ENCODE measurements at places on chromosomes 7 and 10. TPM values are rescaled to one million over a fixed set of nuclear protein-coding genes. Genes with fewer than 3 reads are reported as not detected.

GRCh38 chr7:30795161-30795948, 24.1 kb downstream of the MINDY4 start:
- DNase-seq: no peak

GRCh38 chr10:133378251-133379096, 588 bp upstream of the PAOX start:
- peak; percentile 66 for DNase-seq

DNA sequence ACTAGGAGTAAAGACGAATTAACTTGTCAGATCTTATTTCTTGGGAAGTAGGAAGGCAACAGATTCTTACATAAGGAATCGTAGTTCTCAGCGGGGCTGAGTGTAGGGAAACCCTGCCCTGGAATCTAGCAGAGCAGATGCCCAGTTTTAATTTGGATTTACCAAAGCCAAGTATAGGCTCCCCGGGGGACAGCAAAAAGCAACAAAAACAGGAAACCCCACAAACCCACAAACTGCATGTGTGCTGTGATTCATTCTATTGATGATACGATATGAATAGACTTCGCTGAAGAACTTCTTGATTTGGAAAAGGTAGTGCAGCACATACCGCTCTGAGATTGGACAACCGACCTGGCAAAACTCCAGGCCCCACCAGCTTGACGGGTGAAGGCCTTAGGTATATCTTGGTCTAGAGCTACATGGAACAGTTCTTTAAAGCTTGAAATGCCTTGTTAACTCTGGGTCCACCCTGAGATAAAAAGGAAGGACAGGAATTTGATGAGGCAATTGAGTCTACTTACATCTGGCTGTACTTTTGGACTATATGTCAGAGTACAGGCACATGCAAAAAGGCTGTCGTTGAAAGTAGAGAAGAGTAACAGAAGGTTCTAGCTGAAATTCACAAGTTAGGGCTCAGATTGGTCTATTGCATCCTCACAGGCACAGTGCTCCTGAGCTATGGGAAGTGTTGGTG, 49.1 kb downstream of the STRA8 start:
- DNase-seq: no peak

ARID5B gene
- 1.1 TPM for total RNA-seq

GRCh38 chr10:30459283-30459682, 25.3 kb downstream of the MAP3K8 start:
- no peak for DNase-seq

TMEM184A gene
- total RNA-seq: 20.7 TPM

GRCh38 chr7:18577096-18577771, 81.7 kb downstream of the HDAC9 start:
- DNase-seq: no peak

DNA sequence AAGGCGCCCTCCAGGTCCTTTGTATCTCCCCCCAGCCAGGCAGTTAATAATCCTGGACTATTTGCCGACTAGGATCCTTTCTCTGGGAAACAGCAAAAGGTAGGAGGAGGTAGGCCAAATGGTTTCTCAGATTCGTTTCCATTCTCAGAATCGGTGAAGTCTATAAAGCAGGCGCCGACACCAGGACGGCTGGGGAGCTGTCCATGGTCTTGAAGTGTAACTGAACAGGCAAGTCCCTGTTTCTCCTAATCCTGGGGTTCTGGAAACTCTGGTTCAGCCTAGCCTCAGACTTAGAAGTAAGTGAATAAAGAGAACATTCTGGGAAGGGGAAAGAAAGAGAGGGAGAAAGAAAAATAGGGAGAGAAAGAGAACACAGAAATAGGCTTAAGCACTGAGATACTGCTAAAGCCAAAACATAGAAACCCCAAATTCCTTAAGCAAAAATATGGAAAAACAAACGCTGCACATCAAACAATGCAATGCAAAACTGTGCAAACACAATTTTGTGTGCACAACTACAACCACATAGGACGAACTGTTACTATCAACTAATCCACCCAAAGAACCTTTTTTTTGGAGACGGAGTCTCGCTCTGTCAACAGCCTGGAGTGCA, 11.1 kb upstream of the INA start:
- no peak for DNase-seq

- DNase-seq: no peak
Observed at GRCh38 chr10:62506371-62506770, 132.2 kb downstream of the ZNF365 start.

DNA sequence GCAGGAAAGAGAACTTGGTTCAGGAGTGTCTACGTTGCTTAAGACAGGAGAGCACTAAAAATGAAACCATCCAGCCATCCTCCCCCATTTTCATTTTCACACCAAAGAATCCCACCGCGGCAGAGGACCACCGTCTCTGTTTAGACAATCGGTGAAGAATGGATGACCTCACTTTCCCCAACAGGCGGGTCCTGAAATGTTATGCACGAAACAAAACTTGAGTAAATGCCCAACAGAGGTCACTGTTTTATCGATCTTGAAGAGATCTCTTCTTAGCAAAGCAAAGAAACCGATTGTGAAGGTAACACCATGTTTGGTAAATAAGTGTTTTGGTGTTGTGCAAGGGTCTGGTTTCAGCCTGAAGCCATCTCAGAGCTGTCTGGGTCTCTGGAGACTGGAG, 1.4 kb upstream of the IL6 start:
- no peak for DNase-seq

DNA sequence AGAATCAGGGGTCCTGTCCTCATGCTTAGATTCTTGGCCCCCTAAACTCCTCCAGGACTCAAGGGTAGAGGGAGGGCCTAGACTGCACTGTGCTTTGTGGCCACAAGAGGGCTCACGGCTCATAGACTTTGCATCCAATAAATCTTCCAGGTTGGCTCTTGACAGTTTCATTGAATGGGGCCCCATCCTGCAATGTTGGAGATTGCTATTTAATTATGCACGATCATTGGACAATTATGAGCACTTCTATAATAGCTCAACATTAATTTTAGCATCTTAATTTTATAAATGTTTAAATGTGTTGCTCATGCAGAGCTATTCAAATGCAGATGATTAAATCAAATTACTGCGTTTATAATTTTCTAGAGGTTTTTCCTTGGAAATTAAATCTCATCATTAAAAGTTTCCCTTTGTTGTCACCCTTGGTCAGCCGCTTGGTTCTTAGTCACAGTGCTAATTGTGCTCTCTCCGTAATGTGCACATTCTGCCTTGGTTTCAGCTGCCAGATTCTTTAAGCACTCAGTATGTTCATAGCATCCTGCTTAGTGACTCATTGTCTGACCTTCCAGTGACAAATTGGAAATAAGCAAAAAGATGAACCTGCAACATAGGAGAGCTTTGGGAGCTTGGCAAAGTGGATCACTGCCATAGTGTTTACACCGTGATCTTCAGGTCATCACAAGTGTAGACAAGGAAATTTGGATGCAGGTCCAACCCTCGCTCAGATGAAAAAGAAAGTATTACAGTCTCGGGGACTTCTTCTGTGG, 33.4 kb upstream of the PLPP4 start:
- DNase-seq: peak; percentile 71

BMPER gene
- 16.2 TPM for total RNA-seq

HYAL4 gene
- not detected for total RNA-seq

- DNase-seq: no peak
Observed at GRCh38 chr7:73573276-73573675, 5.1 kb downstream of the TBL2 start.

CBX3 gene
- total RNA-seq: 191 TPM

SLC25A28 gene
- total RNA-seq: 27.1 TPM

GRCh38 chr7:46207931-46208634, 287.0 kb upstream of the IGFBP3 start:
- DNase-seq: no peak

DNA sequence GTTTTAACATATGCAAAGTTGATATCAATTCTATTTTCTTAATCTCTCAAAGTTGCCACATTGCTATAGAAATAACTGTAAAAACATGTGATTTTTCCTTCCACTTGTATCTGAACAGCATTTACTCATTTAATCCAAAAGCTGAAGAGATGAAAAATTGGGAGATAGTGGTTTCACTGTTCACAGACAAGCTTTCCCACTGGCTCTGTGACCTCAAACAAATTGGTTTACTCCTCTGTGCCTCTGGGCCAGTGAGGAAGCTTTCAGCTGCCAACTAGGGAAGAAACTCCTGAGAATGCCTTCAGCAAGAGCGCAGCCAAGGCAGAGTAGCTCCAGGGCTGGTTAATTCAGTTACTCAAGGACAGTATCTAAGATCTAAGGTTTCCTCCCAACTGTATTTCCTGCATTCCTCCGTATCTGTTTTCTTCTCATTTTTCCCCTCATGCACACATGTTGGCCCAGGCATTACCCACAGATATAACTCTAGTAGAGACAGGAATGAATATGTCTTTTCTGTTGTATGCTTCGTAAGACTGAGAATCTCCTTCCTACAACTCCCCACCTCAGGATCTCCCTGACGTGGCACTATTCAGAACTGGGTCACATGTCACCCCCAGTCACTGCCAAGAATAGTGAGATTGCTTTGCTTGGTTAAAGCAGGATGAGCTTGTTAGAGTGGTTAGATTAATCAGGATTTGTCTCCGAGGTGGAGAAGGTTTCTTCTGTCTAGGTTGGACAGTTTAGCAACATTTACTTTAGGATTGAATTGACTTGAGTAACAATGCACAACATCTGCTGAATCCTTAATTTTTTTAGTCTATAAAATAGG, 315.7 kb downstream of the NRG3 start:
- DNase-seq: no peak

GRCh38 chr7:42972699-42973500, 40.7 kb downstream of the MRPL32 start:
- DNase-seq: no peak

CYP3A7 gene
- total RNA-seq: not detected

SLC16A12 gene
- not detected for total RNA-seq

MBL2 gene
- not detected for total RNA-seq

DNA sequence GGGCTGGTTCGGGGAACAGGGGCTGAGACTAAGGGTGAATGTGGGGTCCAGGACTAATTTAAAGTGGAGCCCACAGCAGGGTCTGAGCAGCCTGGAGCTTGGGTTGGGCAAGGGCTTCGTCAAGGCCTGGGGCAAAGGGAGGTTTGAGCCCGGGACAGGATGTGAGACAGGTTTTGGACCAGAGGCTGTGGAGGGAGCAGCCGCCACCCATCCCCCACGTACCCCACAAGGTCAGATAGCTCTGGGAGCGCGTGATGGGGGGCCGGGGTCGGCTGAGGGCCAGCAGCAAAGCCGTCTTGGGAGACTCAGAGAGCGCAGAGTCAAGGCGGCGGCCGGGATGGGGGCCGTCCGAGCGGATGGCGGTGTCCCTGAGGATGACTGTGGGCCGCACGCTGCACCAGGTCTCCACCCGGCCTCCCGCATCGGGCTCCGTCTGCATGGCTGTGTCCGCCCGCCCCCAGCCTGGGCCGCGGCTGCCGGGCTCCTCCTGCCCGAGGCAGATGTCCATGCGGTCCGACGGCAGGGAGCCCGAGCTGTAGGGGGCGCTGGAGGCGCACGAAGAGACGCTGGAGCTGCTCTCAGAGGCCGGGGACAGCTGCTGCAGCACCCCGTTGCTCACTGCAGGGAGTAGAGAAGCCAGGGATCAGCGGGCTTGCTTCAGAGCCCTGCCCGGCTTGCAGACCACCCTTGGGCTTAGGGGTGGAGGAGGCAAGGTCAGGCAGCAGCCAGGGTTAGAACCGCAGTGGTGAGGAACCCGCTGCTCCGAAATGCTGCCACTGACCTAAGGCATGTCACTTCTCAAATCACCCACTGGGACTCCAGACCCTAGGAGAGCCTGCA, 12.1 kb downstream of the PDZD7 start:
- DNase-seq: peak; percentile 97

INA gene
- total RNA-seq: 625 TPM

DNA sequence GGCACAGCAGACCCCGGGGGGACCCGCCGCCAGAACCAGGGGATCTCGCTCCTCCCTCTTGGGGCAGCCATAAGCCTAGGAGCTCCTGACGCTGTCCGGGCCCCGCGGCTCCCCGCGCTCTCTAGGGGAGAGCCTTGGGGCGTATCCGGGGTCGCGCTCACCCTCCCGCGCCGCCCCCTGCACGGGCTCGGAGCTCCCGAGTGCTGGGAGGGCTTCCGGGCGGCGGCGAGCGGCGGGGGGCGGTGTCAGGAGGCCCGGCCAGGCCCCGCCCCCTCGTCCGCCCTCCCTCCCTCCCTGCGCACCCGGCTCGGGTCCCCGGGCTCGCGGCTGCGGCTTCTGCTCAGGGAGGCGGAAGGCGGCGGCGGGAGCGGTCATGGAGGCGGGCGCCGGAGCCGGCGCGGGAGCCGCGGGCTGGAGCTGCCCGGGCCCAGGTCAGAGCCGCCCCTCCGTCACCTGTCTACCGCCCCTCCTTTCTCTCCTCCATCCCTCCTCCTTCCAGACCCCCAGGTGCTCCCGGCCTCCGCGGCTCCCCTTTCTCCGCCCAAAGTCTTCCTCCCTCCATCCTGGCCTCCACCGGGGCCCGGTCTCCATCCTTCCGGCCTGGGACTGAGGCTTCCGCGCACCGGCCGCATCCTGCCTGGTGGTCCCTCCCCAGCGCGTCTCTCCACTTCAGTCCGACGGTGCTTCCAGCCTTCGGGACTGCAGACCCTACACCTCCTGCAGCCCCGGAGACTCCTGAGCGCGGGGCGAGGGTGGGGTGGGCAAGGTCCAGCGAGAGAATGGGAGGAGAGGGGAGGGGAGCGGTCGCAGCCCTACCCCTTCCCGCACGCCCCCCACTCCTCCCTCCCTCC, at the start of gene CCDC136:
Gene CCDC136, plus strand, starts transcription at position 848 of the 851 bp plus-strand sequence. CDS start 444 bp downstream, outside the sequence.
- peak; percentile 85 for DNase-seq

PDE6C gene
- total RNA-seq: not detected
